ENCODE measurements at places on chromosomes 5 and 9.

DNA sequence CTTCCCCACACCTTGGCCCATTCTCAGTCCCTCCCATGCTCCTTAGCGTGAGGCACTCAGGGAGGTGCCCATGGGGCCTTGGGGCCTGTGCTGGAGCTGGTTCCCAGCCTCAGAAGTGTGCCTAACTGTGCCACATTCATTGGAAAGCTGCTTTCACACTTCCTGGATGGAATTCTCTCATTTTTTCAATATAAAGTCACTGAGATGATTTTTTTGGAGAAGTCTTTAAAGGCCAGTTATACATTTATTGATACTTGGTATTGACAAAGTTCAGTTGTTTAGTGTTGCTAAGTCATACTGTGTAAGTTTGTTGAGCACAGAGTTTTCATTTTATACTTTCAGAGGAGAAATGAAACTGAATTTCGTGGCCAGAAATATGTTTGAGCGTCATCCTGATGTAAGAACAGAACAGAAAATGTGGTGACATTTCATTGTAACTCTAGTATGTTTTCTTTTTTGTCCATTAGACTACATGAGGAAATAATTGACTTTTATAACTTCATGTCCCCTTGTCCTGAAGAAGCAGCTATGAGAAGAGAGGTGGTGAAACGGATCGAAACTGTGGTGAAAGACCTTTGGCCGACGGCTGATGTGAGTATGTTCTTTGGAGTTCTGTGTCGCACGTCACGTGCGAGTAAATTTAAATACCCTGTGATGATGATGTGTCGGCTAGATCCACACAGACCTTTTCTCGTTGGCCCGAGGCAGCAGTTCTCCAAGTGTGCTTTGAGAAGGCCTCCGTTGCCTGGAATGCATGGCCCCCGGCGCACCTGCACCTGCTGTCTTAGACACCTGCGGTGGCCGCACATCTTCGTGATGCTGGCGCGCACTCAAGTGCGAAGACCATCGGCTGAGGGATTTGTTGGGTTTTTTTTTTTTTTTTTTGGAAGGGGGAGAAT is 24.1 kb downstream of the TENT4A start:
- no peak for DNase-seq

DNA sequence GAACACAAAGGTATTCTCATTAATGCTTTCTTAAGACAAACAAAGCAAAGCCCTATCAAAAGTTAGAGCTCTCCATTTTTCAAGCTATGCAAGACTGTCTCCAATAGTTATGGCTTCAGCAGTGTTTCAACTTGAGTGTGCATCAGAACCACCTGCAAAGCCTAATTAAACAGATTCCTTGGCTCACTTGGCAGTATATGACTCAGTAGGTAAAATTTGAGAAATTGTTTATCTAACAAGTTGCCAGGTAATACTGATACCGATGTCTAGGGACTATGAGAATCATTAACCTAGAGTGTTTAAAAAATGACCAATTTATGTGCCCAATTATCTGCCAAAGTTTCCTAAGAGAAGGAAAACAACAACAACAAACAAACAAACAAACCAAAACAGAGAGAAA is 60.3 kb upstream of the PARP8 start:
- no peak for DNase-seq

GRCh38 chr5:153880106-153880505 is 158.6 kb downstream of the FAM114A2 start:
- no peak for DNase-seq

DNA sequence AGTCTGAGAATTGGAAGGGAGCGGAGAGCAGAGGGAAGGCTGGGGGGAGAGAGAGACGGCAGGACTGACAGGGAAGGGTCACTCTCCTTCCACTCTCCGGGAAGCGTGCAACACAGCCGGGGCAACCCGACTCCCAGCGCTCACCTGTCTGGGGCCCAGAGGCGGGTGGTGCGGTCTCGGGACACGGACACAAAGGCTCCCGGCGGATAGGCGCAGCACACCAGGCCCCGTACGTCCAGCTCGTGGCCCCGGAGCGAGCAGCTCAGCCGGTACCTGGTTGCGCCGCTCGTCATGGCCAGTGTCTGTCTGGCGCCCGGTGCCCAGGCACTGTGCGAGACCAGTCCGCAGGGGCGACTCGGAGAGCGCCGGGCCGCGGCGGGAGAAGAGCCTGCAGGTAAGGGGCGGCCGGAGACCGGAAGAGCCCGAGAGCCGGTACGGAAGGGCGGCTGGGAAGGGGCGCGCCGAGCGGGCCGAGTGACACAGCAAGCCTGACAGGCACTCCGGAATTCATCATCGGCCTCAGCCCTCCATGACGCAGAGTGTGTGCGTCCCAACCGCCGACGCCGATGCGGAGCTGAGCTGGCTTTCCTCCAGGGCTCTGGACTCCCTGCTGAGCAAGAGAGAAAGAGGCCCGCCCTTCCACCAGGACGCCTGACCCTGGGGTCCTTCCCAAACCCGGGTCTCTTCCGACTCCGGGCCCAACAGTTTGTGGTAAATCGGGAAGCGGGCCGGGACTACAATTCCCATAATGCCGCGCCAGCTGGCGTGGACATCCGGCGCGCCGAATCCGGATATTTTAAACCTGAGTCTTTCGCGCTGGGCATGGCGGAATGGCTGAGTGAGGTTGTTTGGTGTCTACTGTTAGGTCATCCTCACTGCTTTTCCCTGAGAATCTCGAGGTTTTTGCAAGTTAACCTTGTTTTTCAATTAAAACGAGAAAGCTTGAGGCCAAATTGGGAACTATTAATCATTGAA is at the start of gene PLAA:
TSS of gene PLAA (minus strand) at position 490 of the 975 bp plus-strand sequence. CDS start at position 293, 197 bp downstream.
- peak; percentile 95 for DNase-seq

DNA sequence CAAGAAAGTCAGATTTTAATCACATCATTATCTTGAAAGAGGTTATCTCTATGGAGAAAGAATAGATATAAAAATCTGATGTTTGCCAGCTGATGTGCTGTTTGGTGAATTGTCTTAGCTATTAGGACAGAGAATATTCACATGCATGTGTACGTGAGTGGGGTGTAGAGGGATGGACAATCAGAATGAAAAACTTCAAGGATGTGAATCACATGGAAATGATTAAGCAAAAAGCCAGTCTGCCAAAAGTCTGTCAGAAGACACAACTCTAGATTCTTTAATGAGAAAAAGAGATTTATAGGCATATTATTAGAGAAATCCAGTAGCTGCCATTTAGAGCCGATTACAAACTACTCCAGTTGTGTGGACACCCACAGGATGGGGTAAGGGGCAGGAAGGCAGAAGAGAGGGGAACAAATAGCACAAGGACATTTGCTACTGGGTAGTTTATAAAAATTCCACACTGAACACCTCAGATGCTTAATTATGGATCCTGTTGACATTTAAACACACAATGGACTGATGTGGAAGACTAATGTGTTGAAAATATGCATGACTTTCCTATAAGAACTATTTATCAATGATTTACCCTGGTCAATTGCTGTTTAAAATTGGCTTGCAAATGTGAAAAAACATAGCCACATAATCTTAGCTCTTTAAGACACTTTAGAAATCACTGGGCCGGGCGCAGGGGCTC is 127.4 kb downstream of the PTTG1 start:
- no peak for DNase-seq

- DNase-seq: no peak
Measured at GRCh38 chr5:32379421-32379820, 65.1 kb downstream of the ZFR start.

DNA sequence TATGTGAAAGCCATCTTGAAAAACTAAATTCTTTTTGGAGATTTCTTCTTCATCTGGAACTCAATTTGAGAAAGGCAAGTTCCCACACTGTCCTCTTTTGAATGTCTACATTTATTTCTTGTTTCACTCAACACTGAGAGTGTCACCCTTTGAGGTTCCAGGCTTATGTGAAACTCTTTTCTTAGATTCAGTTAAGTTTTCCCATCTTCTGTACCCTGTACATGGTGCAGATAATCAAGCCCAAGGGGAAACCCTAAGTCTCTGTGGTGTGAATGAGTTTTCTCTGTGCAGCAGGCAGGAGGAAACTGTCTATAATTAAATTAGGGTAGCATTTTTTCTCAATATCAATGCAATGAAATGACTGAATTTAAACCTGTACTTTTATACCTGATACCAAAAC is 72.3 kb upstream of the PRLR start:
- no peak for DNase-seq

DNA sequence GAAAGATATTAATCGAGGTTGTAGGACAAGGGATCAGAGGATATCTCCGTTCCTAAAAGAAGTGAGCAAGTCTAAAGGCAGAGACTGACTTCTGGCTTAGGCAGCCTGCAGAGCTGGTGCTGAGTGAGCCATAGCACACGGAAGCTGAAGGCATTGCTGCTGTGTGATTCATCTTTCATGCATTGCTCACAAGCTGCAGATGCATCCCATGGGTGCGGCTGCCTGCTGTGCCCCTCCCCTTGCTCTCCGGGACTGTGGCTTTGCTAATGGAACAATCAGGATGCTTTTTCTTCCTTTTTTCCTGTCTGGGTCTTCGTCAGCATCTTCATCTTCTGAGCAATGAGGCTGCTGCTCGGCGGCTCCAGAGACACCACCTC is 341.4 kb downstream of the DIRAS2 start:
- no peak for DNase-seq

- no peak for DNase-seq
Measured at GRCh38 chr5:133244242-133244641, 192.4 kb downstream of the HSPA4 start.

All from vagina (tissue), 2 donors.